ENCODE measurements at places on chromosomes 7 and 10.

- peak; percentile 57 for DNase-seq
Measured at GRCh38 chr7:522071-522950, 2.7 kb upstream of the PDGFA start.

DNA sequence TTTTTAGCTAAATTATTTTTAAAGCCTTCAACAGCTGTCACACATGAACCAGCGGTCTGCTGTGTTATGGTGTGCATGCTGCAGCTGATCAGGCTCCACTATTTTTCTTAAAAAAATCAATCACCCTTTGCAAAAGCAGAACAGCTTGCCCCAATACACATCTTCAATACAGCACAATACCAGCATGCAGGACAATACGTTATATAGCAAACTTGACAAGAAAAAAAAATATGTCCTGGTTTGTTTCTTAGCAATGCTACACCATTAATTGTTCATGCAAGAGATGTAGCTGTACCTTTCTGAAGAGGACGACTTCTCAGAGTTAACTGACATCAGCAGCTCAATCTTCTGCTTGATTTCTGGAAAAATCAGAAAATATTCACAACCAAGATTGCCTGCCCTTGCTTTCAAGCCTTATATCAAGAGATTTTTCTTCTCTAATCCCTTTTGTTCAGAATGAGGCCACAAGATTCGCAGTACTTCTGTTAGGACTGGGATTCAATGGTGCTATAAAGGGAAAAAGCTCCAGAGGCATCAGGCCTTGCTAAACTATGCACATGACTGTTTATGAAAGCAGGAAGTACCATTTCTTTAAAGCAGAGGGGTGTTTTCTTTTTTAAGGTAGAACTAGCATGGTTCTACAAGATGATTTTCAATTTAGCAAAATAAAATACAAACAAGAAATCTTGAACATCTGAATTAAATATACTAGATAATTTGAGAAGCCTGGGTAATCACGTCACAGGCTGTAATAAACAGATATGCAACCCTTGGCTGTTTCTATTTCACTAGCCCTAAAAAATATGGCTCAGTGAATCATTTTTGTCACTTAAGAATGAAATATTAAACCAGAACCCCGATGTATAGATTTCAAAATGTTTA is 120.0 kb downstream of the SRPK2 start:
- peak; percentile 54 for DNase-seq

- peak; percentile 58 for DNase-seq
Measured at GRCh38 chr10:112434988-112435619, 11.6 kb downstream of the ZDHHC6 start.

GRCh38 chr7:3037259-3037658 is 6.4 kb downstream of the CARD11 start:
- no peak for DNase-seq

DNA sequence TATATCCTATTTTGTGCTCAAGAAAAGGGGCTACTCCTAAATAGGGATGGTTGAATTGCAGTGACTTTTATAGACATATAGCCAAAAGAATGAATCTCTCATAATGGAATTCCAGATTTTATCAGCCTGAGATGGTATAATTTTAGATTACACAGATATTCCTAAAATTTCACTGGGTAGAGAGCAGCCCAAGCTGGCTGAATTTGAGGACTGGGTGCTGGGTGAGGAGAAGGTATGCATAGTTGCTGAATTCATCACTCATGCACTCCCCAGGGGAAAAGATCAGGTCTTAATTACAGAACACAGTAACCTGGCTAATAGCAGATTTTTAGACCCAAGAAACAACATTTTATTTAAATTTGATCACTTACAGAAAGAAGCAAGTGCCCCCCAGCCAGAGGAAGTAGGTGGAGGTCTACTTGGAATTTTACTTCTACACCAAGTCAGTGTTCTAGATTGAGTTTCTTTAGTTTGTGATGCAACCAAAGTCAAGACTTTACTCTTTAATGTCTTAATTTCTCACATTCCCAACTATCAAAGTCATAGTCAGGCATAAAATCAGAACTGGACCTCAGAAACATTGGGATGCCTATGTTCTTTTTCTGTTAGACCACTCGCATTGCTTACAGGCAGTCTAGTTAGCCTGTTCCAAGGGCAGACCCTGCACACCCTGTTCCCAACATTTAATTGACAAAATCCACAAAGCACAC is 337.4 kb upstream of the PODXL start:
- DNase-seq = no peak

- no peak for DNase-seq
Measured at GRCh38 chr7:28208506-28208905, 27.9 kb upstream of the JAZF1 start.

DNA sequence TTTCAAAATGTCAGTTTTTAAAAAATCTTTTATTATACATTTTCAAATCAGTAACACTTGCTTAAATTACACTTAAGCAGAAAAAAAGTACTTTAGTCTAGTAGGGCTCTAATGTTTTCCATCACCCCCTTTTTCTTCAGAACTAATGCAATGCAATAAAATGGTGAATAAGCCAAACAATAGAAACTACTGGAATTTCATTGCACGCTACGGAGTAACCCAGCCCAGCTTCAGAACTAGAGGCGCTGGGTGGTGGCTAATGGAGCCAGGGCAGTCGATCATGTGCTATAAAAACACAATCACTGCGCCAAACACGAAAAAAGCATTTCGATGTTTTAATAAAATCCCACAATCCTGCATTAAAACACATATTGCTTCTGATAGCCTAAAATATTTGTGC is 59.9 kb upstream of the ODAD2 start:
- no peak for DNase-seq

GRCh38 chr10:77605466-77605865 is 32.1 kb downstream of the KCNMA1 start:
- DNase-seq = no peak

- DNase-seq = peak; percentile 39
Measured at GRCh38 chr10:98080494-98080893, 50.1 kb upstream of the CRTAC1 start.

- DNase-seq = no peak
Measured at GRCh38 chr10:106712988-106713387, 451.5 kb downstream of the SORCS1 start.

DNA sequence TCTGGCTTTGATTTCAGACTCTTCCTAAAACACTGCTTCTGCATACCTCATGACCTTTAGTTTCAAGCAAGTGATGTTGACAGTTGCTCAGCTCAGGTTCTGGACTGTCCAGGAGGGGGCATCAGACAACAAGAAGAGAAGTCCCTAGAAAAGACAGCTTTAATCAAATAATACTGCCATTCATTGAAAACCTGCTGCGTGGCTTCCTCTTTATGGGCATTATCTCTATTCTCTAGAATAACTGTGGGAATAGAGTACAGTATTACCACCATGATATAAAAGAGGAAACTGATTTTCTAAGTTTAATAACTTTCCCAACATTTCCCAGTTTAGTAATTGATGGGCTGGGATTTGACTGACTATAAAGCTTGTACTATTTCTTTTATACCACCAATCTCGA is 170.4 kb downstream of the SNX13 start:
- DNase-seq = peak; percentile 69

DNA sequence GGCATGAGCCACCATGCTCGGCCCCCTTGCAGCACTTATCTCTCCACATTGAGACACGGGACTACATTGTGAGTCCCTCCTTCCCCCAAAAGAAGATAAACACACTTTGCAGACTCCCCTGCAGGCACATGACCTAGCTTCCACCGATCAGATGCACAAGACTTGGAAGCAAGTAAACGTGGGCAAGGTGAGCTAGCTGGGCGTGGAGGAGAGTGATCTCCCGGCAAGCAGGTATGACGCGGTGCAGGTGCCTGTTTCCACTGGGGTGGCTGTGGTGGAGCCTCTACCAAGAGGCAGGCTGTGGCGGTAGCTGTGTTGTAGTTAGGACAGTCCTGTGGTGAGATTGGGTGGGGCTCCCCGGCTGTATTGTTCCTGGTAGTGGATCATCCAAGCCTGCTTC is 7.7 kb upstream of the COMTD1 start:
- DNase-seq = no peak

DNA sequence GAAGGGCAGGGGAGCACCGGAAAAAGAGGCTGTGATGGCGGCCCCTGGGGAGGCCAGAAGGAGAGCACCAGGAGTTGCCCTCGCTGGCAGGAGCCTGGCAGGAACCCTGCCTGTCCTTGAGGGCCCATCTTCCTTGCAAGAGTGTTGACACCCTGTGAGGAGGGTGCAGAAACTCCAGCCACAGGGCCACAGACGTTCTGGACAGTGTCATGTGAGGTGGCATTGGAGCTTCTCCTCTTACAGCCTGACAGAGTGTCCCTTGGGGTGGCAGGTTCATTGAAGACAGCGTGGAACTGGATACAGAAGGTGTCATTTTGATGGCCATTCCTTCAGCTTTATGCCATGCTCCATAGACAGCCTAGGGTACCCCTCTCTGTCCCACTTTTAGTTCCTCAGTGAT is 54.2 kb downstream of the RBM20 start:
- DNase-seq = no peak

DNA sequence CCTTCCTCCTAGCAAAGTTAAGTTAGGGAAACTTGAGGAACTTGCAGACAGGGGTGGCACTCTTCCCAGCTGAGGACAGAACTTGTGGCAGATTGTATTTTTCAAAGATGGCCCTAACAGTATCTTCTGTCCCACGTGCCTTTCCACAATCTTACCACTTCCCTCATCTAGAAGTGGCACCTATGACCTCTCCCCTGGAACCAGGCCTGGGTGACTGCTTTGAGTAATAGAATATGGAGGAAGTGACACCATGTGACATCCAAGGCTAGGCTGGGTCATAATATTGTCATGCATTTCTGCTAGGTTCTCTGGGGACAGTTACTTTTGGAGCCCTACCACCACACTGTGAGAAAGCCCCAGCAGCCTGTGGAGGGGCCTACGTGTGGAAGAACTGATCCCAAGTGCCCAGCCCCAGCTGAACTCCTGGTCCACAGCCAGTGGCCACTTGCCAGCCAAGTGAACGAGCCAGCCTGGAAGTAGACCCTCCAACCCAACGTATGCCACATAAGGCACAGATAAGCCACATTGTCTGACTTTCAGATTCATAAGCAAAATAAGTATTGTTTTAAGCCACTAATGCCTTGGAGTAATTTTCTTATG is 193.7 kb downstream of the PTPN20 start:
- no peak for DNase-seq

DNA sequence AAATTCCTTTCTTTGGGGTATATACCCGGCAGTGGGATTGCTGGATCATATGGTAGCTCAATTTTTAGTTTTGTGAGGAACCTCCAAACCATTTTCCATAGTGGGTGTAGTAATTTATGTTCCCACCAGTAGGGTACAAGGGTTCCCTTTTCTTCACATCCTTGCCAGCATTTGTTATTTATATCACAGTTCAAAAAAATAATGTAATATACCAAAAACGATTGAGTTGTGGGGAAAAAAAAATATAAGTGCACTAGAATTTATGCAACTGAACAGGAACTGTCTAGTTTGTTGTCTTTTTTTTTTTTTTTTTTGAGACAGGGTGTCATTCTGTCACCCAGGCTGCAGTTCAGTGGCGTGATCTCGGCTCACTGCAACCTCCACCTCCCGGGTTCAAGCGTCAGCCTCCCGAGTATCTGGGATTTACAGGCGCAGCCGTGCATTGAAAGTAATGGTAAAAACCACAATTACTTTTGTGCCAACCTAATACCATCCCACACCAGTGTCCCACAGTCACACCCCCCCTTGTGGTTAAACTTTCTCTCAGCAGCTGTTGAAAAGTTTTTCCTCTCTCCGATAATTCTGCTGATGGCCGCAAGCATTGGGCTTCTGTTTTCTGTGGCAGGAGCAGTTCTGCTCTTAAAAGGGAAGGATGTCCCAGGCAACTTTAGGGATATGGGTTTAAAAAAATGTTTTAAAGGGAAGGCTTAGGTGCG is 6.8 kb upstream of the LAT2 start:
- peak; percentile 62 for DNase-seq

- peak; percentile 23 for DNase-seq
Measured at GRCh38 chr7:114944745-114945625, 23.1 kb downstream of the MDFIC start.

- DNase-seq = peak; percentile 13
Measured at GRCh38 chr7:99843808-99844207, 16.0 kb downstream of the CYP3A43 start.

DNA sequence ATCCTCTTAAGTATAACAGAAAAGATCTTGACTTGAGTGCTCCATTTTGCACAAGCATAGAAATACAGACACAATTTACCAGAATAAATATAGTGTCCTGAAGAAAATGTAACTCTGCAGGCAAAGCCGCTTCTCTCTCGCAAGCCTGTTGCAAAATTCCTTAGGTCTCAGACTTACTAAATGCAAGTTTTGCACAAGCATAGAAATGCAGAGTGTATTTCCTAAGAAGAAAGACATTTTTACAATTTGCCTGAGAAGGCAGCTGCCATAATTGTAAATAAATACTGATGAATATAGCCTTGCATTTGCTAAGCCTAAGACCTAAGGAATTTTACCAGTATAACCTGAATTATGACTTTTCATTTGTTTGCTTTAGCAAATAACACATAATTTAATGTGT is 67.1 kb downstream of the AGMO start:
- no peak for DNase-seq

GRCh38 chr10:61452655-61453641 is at the start of gene TMEM26:
Gene TMEM26, minus strand, starts transcription at chr10:61453381. Its CDS starts 300 bp downstream, at chr10:61453081.
- DNase-seq = peak; percentile 24

GRCh38 chr7:33702514-33703054 is 202.8 kb upstream of the BMPER start:
- no peak for DNase-seq

DNA sequence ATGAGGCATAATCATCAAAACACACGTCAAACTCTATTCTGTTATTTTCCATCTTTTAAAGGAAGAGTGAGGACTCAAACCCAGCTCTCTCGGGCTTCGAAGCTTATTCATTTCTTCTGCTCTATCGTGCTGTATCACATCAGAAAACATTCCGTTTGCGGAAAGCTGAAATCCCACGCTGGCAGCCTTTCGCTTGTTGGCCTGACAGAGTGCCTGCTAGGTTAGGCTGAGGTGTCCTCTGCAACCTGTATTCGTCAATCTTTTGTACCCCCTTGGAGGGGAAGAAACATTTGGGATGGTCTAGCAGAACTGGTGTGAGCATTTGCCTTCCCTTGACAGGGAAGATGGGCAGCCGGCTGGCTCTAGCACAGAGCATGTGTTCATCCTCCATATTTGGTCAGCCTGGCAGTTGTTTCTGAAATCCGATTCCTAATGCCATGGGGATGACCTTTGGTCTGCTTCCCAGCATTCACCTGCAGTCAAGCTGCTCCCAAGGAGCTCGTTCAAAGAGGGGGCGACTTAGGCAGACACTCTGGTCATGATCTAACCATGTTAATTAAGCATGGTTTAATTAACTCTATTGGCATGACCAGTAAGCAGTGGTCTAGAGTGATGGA is 55.2 kb downstream of the TACC2 start:
- DNase-seq = no peak

GRCh38 chr10:73886661-73887293 is 12.4 kb upstream of the CAMK2G start:
- DNase-seq = peak; percentile 63

- DNase-seq = no peak
Measured at GRCh38 chr7:156438011-156438410, 202.6 kb upstream of the RNF32 start.

Data from kidney tubule cell (primary cell).